Urinary bladder (tissue), 4 donors: ENCODE measurements at places on chromosomes 3 and 15.

- no peak for DNase-seq
These were observed 826 bp downstream of the LRRC58 start for GRCh38 chr3:120348065-120348990.

DNA sequence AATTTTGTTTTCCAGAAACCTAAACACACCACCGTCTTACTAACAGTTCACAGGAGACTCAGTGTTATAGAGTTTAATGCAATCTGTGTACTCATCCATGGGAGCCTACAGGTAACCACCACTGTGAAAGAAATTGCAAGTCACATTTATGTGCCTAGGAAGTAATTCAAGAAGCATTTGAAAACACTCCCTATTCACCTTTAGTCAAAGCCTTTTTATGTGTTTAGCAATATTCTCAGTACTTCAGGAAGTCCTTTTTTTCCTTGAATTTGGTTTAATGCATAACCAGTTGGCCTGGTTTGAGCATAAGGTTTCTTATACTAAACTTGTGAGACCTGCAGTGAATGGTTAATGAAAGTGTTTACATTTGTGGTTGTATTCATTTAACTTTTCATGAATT lies 346.1 kb downstream of the CHST2 start:
- DNase-seq: no peak

DNA sequence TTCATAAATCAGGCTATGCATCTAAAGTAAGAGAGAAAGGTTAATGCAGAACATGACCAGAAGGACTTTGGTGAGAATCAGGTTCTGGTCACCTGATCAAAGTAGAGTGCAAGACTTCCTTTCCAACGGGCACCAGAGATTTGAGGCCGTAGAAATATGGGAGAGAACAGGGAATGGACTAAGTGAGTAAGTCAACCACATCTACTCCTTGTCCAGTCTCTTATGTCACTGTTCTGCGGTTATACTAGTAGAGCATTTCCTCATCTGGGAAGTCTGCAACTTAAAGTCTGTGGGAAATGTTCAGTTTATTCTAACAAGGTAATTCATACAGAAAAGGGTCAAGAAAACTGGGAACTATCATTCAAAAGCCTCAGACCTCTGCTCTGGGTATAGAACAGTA lies 232.8 kb downstream of the CPNE4 start:
- no peak for DNase-seq

GRCh38 chr3:137024348-137024747 lies 66.6 kb downstream of the IL20RB start:
- no peak for DNase-seq

DNA sequence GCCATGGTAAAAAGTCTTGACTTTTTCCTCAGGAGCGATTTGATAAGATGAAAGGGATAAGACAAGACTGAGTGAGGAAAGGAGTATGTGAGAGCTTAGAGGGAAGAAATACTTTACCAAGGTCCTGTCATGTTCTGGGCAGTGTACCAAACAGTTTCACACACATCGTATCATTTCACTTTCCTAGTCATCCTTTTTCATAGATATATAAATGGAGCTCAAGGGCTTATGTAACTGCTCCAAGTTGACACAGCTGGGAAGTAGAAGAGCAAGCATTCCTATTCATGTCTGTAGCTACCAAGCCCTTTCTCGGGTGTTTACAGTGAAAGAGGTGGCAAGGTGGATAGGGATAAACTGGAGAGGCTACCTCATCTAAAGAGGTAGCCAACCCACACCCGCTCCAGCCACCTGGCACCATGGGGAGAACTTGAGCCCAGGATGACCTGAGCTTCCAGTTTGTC lies 57.4 kb downstream of the MRPS25 start:
- no peak for DNase-seq

DNA sequence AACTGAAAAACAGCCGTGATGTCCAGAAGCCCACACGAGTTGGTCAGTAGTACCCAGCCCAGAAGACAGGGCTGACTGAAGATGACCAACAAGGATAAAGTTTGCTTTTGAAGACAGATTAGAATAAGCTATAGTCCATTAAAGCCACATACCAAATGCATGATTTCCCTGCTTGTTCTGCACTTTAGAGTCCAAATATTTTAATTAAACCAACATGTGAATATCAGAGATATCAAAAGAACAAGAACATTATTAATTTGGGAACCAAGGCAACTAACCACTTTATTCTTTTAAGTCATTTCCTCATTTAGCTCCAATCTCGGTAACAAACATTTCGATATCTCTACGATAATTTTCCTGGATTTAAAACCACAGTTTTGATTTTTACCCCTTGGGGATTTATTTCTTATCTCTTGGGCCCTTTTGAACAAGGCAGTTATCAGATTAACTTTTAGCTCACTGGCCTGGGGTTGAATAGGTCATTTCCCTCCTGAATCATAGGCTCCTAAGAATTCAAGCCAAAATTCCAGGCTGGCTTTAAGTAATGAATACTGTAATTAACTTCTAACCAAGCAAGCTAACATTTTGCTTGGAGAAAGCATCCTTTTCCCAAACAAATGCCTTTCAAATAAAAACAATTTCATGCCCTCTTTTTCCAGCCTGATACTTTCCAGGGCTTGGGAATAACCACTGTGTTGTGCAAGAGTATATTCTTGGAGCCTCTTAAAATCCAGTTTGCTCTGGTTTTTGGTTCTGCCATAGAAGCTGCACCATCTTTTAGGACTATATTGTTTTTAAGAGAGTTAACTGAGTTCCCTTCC lies 102.9 kb upstream of the NR2E3 start:
- no peak for DNase-seq

GRCh38 chr15:90560229-90560776 lies 30.6 kb downstream of the CRTC3 start:
- no peak for DNase-seq

GRCh38 chr3:11077466-11077865 lies 76.8 kb upstream of the HRH1 start:
- DNase-seq: no peak

DNA sequence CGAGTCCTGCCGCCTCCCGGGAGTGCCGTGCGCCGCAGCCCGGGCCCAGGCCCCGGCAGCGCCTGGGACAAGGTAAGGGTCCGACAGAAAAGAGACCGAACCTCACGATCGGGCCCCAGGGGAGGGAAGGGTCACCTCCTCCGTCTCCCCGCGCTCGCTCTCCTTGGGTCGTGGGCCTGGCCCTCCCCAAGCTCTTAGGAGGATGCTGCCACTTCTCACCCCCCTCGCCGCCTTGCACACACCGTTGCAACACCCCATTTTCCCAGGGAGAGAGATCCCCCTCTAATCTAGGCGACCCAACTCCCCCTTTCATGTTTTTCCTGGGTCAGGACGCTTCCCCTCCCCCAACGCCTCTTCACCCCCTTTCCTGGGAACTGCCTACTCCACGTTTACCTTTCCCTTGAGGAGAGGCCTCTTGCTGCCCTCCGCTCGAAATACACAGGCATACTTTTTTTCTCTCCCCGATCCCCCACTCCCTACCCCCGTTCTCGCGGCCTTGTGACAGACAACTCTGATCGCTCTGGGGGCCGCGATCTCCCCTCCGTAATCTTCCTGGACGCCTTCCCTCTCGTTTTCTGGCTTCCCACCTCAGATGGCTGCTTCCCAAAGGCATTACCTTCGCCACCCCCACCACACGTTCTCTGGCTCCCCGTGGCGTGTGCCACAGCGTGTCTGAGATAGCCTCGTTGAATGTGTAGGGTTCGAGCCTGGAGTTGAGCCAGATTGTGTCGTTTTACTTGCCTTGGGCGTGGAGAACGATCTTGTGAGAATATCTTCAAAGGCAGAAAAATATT lies 688 bp downstream of the SETD5 start:
- no peak for DNase-seq

DNA sequence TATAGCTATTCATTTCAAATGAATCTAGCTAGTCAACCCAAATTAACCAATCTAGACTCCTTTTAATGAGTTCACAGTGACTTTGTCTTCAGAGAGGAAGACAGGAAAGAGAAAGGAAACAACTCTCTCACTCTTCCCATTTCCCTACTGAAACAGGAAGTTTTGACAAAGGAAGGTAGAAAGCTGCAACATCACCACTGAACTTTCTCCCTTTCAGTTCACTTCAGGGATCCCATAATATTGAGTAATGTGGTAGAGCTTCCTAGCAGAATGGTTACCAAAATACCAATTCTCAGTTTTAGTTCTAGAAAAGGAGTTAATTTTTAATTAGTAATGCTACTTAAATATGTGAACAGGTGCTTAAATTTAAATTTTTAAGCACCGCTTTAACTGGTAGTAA lies 7.5 kb downstream of the VPS13C start:
- no peak for DNase-seq

- DNase-seq: no peak
These were observed 26.0 kb upstream of the THBS1 start for GRCh38 chr15:39554746-39555387.

- no peak for DNase-seq
These were observed 7.5 kb downstream of the OXTR start for GRCh38 chr3:8761866-8762265.

GRCh38 chr15:29003191-29003839 lies 117.5 kb downstream of the APBA2 start:
- DNase-seq: no peak

GRCh38 chr3:45178183-45179023 lies 32.2 kb upstream of the CDCP1 start:
- no peak for DNase-seq

GRCh38 chr3:189981668-189982067 lies 139.0 kb downstream of the P3H2 start:
- no peak for DNase-seq

DNA sequence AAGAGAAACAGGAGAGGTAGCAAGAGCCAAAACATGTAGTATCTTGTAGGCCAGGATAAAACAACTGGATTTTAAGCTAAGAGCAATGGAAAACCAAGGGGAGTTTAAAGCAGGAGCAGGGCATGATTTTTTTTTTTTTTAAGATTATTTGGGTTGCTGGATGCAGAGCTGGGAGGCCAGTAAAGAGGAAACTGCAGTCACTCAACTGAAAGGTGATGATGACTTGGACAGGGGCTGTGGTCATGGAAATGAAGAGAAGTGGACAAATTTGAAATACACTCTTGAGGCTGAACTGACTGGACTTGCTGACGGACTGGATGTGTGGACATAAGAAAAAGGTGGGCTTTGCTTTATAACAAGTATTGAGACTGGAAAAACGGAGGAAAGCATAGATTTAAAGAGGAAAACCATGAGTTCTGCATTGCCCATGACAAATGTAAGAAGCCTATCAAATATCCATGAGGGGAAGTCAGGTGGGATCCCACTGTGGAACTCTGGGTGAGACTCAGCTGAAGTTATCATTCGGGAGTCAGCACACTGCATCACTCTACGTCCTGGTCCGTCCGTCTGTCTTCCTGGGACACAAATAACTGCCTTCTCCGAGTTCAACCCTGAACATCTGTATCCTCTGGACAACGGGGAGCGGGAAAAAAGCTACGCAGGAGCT lies 688 bp downstream of the XPC start:
- no peak for DNase-seq
